Psoas muscle (tissue), 8 donors: ENCODE measurements at places on chromosomes 4 and X. TPM values are rescaled to one million over a fixed set of nuclear protein-coding genes. Genes with fewer than 3 reads are reported as not detected.

MAMLD1 gene
- 2.3 TPM for polyA plus RNA-seq

ENPEP gene
- polyA plus RNA-seq, result 1.1 TPM

DNA sequence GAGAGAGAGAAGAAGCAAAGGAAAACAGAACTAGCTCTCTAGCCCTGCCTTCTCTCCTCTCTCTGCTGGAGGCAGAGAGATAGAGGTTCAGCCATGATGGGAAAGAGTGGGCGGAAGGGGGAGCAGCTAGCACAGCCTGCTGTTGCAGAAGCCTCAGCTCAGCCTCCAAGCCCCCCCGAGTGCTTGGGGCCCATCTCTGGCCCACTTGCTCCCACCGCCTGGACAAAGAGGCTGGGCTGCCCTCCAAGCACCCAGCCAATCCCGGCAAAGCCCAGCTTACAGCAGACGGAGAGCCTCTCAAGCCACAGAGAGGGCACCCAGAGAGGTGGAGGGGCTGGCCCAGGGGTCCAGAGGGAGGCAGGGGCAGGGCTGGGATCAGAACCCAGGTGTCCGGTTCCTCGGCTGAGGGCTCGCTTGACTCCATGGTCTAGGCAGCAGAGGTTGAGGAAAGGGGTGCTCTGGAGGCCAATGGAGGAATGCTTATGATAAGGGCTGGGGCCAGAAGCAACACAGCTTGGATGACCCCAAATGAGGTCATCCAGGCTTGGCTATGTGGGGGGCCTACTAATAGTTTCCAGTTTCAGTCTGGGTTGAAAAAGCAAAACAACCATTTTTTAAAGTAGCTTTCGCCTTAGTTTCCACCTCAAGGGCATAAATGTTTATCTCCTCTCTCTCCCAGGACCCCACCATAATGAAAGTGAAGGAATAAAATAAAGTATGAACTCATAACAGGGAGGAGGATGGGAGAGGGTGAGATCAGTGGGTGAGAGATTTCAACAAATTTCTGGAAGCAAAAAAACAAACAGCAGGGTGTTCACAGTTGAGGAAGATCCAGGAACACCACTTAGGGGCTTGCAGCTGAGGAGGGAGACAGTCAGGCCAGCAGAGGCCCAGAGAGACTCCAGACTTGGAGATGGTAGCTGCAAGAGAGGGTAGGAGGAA is 24.9 kb upstream of the IQSEC2 start:
- no peak for DNase-seq

DNA sequence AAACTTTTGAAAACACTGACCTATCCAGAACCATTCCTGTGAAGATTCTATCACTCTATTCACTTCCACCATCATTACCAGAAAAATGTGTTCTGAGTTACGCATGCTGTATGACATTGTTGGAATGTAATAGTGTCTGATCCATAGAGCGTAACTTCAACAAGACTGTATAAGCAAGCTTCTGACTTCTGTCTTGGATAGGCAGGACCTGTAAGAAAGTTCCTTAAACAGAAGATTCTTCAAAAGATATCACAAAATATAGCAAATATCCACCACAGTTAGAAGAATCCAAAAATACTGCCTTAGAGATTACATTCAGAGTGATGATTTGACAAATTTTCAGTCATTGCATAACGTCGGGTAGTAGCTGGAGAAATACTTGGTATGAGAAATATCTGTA is 14.0 kb upstream of the SPOCK3 start:
- no peak for DNase-seq

DNA sequence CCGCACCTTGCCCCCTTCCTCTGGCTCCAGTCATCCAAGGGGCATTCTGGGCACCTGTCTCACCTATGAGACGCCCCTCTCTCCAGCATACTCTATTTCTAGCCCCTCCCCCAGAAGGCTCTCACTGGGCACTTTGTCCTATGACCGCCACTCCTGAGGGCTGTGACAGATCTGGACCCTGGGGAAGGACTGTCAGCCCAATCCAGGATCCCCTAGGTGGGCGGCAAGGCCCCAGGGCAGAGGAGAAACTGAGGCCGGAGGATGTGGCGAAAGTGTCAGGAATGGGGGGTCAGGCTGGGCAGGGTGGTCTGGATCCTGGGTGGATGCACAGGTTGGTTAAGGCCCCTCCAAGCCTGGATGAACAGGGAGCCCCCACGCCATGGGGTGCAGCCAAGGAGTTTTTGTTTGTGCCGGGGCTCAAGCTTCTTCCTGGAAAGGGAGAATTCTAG is 16.2 kb upstream of the NAT8L start:
- no peak for DNase-seq

DNA sequence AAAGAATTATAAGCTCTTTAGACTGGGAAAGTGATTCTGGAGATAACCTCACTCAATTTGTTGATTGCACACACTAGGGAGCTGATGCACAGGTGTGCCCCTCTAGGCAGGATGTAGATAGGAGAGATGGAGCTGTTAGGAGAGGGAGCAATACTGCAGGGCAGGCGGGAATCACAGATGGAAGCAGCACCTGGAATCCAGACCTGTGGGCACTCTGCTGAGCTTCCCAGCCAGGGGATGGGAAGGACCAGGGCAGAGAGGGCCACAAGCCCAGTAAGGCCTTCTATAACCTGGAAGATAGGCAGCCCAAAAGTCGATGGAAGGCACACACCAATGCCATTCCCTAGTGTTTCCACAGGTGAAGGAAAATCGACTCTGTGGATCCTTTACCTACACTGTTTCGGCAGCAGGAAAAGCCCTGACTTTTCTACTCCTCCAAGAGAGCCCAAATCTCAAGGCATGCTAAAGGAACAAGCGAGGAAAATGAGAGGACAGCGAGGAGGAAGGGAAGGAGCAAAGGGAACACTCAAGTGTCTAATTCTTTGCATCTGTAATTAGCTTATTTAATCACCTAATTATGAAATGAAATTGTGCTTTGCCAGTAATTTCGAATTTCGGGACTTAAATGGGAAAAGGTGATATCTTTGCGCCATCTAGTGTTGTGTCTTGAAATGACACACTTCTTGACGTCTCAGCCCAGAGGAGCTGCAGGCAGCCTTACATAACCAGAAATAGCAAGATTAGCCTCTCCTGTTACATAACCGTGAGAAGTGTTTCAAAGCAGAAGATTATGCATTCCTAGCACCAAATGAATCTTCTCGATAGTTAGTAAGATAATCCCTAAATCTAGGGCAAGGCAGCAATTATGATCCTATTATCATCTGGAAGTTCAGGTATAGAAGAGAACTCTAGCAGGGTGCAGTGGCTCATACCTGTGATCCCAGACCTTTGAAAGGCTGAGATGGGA is 31.0 kb upstream of the TLR3 start:
- DNase-seq, result no peak

DNA sequence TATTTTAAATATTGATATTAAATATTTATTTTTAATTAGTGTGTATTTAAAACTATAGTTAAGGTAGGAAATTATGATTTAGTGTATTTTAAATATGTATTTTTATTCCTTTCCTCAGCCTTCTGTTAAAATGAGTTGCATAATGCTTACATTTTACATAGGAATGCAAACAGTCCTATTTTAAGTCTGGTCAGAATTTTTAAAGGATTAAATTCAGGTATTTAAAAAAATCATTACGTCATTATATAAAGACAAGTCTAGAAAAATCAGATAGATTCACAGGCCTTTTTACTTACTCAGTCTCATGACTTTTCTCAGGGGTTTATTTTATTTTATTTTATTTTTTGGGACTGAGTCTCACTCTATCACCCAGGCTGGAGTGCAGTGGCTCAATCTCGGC is 50.4 kb upstream of the RPA4 start:
- no peak for DNase-seq

DNA sequence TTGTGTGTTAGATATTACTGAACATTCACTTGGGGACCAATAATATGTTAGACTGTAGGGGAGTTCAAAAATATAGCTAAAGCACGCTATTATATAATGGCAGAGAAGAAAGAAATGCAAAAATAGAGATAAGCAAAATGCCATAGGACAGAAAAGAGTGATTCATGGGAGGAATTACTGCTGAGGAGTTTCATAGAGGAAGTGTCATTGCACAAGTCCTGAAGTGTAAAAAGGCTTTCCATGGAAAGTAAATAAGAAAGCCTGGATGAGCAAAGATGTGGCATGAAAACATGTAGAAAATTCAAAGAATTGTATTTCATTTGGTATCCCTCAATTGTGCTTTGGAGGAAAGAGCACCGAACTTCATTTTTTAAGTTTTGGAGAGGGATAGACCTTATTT is 14.5 kb downstream of the HMGB2 start:
- no peak for DNase-seq
